ENCODE measurements at places on chromosomes 12 and 14.

- H3K4me3 ChIP-seq, result no peak overlapping the region
- H3K36me3 ChIP-seq, result no peaks in the 10 kb centered on the region
- H3K27me3 ChIP-seq, result no peaks in the 10 kb centered on the region
These were observed 11.1 kb upstream of the FOXN3 start for GRCh38 chr14:89428173-89428523.

GRCh38 chr12:42539696-42540095 is 49.9 kb downstream of the PRICKLE1 start:
- H3K27me3 ChIP-seq, result no peaks in the 10 kb centered on the region
- no peak overlapping the region for H3K4me3 ChIP-seq
- DNase-seq, result no peak
- no peaks in the 10 kb centered on the region for H3K36me3 ChIP-seq
- H3K27ac ChIP-seq, result no peak overlapping the region

DNA sequence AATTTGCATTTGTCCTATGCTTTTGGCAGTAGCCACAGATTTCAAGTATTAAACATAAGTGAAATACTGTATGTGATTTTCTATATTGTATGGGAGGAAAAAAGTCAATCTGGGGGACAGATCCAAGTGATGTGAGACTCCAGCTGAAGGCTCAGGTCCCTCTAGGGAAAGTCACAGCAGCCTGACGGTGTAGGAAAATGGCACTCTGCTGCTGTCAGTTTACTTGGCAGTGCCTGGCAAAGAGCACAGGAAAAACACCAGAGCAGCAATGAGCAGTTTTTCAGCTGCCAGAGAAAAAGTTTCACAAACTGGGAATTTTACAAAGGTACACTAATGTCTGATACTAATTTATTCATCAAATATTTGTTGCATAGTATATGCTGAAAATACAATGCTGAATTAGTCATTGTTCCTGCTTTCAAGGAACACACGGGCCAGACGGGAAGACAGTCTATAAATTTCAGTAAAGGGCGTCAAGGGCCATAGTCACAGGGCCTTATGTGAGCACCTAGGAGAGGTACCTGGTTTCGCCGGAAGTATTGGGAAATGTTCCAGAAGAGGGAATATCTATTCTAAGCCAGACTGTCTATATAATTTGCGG is 66.2 kb upstream of the SLC38A2 start:
- no peaks in the 10 kb centered on the region for H3K27me3 ChIP-seq
- H3K4me3 ChIP-seq, result no peak overlapping the region
- H3K27ac ChIP-seq, result no peak overlapping the region

- H3K36me3 ChIP-seq, result no peaks in the 10 kb centered on the region
- H3K27me3 ChIP-seq, result peaks cover 3% of the 10 kb centered on the region
- H3K4me3 ChIP-seq, result no peak overlapping the region
These were observed 127.6 kb upstream of the AMIGO2 start for GRCh38 chr12:47207340-47207717.

GRCh38 chr12:29673346-29673745 is 110.4 kb downstream of the TMTC1 start:
- no peak for DNase-seq
- H3K27ac ChIP-seq, result no peak overlapping the region
- H3K4me3 ChIP-seq, result no peak overlapping the region
- no peaks in the 10 kb centered on the region for H3K36me3 ChIP-seq
- no peaks in the 10 kb centered on the region for H3K27me3 ChIP-seq

DNA sequence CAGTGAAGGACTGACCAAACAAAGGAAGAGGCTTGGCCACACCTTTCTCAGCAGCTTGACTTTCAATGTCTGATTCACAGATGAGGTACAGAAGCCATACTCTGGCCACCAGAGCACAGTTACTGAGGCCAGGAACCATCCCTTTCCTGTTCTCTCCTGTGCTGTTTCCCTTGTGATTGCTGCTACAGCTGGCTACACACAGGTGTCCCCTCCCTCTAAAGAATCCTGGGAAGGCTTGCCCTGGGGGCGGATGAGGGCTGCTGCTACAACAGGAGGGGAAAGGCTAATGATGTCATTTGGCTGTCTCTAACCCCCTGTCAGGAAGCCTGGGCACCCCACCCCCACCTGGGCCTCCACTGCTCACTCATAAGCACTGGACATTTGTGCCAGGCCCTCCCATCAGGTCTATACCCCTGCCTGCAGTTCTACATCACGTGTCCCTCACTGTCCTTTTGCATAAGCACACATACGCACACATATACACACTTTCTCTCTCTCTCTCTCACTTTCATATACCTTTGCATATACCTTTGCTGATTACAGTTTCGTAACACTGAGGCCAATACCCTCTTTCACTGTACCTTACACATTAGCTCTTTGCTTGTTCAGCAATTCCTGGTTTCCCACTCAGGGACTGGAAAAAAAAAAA is 41.4 kb downstream of the PRPF40B start:
- H3K4me1 ChIP-seq, result peaks cover 23% of the 10 kb centered on the region
- no peak for DNase-seq
- peaks cover 13% of the 10 kb centered on the region for H3K36me3 ChIP-seq
- H3K27ac ChIP-seq, result peak overlapping the region; percentile 91

DNA sequence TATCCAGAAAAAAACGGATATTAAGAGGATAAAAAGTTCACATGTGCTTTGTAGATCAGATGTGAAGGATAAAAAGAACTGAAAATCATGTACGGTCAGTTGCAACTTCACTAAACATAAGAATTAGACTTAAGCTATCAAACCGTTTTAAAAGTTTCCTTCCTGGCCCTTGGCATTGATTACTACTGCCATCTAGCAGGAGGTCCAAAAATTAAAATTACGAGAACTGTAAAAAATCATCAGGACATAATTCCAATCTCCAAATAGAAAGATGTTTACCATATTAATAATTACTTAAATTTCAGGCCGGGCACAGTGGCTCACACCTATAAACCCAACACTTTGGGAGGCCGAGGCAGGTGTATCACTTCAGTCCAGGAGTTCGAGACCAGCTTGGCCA is 7.9 kb downstream of the WDR89 start:
- H3K27me3 ChIP-seq, result no peaks in the 10 kb centered on the region
- DNase-seq, result no peak
- no peak overlapping the region for H3K27ac ChIP-seq
- H3K4me3 ChIP-seq, result no peak overlapping the region

DNA sequence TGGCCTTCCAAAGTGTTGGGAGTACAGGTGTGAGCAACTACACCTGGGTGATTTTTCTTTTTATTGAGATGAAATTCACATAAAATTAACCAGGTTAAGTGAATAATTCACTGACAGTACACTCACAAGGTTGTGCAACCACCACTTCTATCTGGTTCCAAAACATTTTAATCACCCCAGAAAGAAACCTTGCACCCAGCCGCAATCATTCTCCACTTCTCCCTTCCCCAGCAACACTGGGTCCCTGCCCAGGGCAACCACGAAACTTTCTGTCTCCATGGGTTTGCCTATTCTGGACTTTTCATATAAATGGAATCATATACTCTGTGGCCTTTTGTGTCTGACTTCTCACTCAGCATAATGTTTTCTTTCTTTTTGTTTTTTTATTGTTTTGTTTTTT is 26.3 kb upstream of the MLXIP start:
- H3K27me3 ChIP-seq, result no peaks in the 10 kb centered on the region
- H3K4me1 ChIP-seq, result no peaks in the 10 kb centered on the region
- H3K4me3 ChIP-seq, result no peak overlapping the region
- peaks cover 8% of the 10 kb centered on the region for H3K36me3 ChIP-seq

DNA sequence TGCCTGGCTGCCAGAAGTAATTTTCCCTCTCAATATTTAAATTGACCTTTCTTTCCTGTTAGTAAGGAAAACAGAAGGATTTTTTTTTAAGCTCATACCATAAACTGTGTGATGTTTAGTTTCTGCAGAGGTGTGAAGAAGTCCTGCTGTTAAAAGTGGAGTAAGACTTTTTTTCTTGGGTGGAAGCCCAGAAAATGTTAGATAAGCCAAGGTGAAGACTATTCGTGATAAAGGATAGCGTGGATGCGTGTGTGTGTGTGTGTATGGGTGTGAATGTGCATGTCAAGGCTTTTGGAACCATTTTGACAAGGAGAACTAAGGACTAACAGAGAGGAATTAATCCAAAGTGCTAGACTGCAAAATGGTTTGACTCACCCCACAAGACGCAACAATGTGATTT is 152.9 kb upstream of the SEL1L start:
- no peak for DNase-seq
- H3K27me3 ChIP-seq, result peaks cover 2% of the 10 kb centered on the region
- no peak overlapping the region for H3K27ac ChIP-seq
- no peaks in the 10 kb centered on the region for H3K4me1 ChIP-seq
- H3K36me3 ChIP-seq, result no peaks in the 10 kb centered on the region

DNA sequence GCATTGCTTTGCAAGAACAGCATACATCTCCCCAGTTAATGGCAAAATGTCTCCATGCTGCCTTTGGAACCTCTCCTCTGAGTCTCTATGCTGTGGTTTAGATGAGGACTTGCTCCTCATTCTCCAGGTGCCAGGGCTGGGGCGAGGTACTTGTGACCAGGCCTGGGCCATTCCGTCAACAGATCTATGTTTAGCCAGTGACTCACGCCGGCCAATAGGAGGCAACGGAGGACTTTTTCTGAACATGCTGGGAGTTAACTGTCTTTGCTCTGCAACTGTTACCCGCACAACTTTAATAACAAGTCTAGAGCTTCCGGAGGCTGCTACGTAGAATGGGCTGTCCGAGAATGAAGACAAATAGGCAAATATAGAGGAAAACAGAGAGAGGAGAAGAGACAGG is 214.2 kb downstream of the GLT1D1 start:
- no peak overlapping the region for H3K4me3 ChIP-seq
- H3K27me3 ChIP-seq, result peaks cover 7% of the 10 kb centered on the region

DNA sequence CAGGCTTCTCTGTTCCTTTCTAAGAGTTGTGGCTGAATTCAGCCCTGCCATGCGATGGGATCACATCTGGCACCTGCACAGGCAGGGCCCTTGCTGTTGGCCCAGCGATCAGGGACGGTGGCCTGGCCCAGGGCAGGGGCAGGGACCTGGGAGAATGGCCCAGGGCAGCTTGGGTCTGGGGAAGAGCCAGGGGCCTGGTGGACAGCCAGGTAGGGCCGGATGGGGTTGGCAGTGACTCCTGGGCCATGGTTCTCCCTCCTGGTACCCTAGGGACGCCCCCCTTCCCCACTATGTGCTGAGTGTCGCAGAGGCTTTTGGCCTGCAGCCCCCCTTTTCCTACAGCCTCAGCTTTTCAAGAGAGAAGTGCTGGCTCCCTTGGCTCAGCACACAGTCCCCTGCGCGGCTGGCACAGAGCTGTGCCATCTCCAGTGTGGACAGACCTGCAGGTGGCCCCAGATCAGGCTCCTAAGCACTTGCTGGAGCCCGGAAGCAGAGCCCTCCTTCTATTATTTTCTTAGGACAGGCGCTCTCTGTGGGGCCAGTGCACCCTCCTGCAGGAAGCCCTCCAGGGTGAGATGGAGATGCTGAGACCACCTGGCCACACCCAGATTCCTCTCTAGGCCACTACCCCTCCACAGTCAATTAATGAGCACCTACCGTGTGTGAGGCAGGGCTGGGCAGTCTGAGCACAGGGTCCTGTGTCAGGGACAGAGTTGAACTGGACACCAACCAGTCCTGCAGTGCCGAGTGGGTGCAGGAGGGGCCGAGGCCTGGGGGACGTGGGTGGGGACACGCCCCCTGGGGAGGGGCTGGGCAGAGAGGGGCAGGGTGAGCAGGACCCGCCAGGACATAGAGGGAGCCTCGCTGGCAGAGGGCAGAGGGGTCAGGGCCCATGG is 267.6 kb downstream of the ADGRD1 start:
- no peak overlapping the region for H3K27ac ChIP-seq
- H3K4me3 ChIP-seq, result no peak overlapping the region
- H3K27me3 ChIP-seq, result no peaks in the 10 kb centered on the region

DNA sequence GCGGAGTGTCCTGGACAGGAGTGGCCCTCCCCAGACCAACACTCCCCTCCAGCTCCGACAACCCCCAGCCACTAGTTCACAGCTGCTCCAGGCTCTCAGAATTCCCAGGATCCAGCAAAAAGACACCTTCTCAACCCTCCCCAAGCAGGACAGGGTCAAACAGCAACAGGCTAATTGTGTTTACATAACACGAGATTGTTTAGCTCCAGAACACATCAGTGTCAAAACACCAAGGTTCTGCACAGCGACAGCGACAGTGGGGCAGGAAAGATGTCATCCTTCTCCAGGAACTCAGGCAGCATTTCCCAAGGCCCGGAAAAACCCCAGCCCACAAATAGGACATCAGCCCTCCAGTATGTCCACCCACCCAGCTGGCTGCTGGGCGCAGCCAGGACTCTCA is 16.5 kb downstream of the ITPK1 start:
- no peak overlapping the region for H3K4me3 ChIP-seq
- DNase-seq, result no peak
- H3K27me3 ChIP-seq, result no peaks in the 10 kb centered on the region
- peak overlapping the region; percentile 78 for H3K27ac ChIP-seq
- H3K4me1 ChIP-seq, result peaks cover 26% of the 10 kb centered on the region

GRCh38 chr14:99645545-99646505 is 896 bp downstream of the HHIPL1 start:
- no peak overlapping the region for H3K27ac ChIP-seq
- H3K4me1 ChIP-seq, result peaks cover 5% of the 10 kb centered on the region
- no peak overlapping the region for H3K4me3 ChIP-seq
- no peak for DNase-seq
- no peaks in the 10 kb centered on the region for H3K36me3 ChIP-seq

GRCh38 chr14:50352584-50352983 is 40.5 kb downstream of the DMAC2L start:
- no peak overlapping the region for H3K27ac ChIP-seq
- peaks cover 5% of the 10 kb centered on the region for H3K36me3 ChIP-seq
- no peak for DNase-seq
- no peak overlapping the region for H3K4me3 ChIP-seq

- no peaks in the 10 kb centered on the region for H3K4me1 ChIP-seq
- H3K4me3 ChIP-seq, result no peak overlapping the region
- peaks cover 8% of the 10 kb centered on the region for H3K36me3 ChIP-seq
- no peaks in the 10 kb centered on the region for H3K27me3 ChIP-seq
These were observed 18.9 kb downstream of the DNAL1 start for GRCh38 chr14:73663548-73664212.

Measured in neural crest cell (in vitro differentiated cells).